Activated T-helper 17 cell treated with anti-CD3 and anti-CD28 coated beads, Interleukin-2, amount 50 U/mL, for 72 hours (primary cell): ENCODE measurements at places on chromosomes 2 and 18. TPM values are rescaled to one million over a fixed set of nuclear protein-coding genes. Genes with fewer than 3 reads are reported as not detected.

GRCh38 chr2:210288408-210288807, 26.6 kb downstream of the MYL1 start:
- no peaks in the 10 kb centered on the region for H3K27me3 ChIP-seq
- ATAC-seq, result no peak
- no peak overlapping the region for H3K27ac ChIP-seq

The LAMA1 gene
- not detected for total RNA-seq

- H3K27me3 ChIP-seq, result no peaks in the 10 kb centered on the region
- no peak for ATAC-seq
- H3K4me1 ChIP-seq, result peaks cover 30% of the 10 kb centered on the region
Measured at GRCh38 chr2:30149513-30149912, 2.7 kb downstream of the YPEL5 start.

DNA sequence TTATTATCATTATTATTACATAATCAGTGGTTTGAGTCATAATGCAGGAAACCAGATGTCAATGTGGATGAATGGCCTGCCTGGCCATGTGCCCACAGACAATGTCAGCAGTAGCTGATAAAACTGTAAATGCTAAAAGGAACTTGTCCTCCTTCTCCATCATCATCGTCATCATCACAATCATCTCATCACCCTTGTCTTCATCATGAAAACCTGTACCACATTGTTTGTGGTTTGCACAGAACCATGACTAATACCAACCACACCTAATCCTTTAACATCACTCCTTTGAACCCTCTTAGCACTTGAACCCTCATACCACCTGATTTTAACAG, 96.0 kb downstream of the HNMT start:
- no peak overlapping the region for H3K4me3 ChIP-seq
- no peak for ATAC-seq
- no peak overlapping the region for H3K27ac ChIP-seq
- H3K27me3 ChIP-seq, result no peaks in the 10 kb centered on the region
- H3K4me1 ChIP-seq, result no peaks in the 10 kb centered on the region
- no peaks in the 10 kb centered on the region for H3K36me3 ChIP-seq

DNA sequence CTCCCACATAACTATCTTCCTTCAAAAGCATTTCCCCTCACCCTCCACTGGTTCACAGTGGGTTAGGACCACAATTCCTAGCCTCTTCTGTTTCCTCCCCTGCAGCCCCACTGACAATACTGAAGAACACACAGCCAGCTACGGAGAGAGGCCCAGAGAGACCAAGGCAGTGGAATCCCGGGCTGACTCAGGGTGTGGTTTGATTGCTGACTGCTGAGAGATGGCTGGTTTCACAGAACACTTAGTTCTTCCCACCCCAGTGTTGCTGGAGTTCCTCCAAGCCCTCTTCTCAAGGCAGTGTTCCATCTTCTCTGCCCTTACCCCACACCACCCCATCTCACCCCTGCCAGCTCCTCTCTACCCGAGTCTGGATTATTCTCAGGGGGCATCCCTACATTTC, 43.3 kb upstream of the ZFP36L2 start:
- H3K4me1 ChIP-seq, result peaks cover 23% of the 10 kb centered on the region
- H3K27me3 ChIP-seq, result no peaks in the 10 kb centered on the region
- no peak overlapping the region for H3K4me3 ChIP-seq

The ACMSD gene
- not detected for total RNA-seq
